ENCODE measurements at places on chromosomes 4 and X.
A peak's percentile ranks its signal among the peaks of the same experiment; 100 is the strongest.

DNA sequence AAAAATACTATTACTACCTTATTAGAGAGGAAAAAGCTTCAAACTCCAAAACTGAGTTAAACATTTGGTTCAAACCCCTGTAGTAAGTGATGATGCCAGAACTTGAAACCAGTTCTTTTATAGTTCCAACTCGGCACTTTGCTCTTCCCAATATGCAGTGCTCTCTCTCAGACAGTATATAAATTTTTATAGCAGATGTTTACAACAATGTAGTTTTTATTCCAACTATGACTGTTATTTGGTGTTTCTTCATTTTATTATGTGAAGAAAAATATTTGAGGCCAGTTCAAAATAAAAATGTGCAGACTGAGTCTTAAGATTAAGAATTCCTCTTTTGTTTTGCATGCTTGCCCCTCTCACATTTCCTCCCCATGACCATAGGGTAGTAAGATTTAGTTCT, 2.9 kb upstream of the PPP4R3C start:
- DNase-seq: no peak

DNA sequence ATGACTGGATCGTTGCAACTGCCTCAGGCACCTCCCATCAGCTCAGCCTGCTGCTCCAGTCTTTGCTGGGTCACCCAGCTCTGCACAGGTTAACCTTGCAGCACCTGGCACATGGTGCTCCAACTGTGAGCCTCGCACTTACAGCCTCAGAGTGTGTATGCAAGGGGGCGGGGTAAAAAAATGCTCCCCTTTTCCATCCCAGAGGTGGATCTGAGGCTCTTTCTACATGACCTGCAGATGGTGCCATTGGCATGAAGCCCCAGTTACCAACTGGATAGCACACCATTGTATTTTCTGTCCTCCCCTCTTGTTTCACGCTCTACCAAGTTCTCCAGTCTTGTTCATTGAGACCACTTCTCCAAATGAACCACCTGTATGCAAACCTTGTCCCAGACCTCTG, 46.2 kb upstream of the TRPC3 start:
- DNase-seq: no peak

GRCh38 chr4:1556541-1557220, 127.4 kb downstream of the FAM53A start:
- no peak for DNase-seq

DNA sequence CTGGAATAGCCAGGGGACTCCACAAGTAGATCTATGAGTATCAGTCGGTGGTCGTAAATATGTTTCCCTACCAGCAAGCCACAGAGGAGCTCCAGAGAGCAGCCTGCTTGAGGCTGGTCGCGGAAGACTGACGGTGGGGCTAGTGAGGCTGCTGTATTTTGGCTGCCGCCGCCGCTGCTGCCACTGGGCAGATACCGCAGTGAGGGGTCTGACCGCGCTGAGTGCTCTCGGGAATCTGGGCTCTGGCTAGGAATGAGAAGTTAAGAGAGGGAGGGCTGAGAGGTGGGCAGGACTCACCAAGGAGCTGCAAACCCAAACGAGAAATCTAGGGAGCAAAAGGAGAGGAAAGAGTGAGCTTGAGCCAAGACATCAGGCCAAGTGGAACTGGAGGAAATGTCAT, at the start of gene EXOC1L:
Gene EXOC1L, plus strand, starts transcription at position 157 of the 400 bp plus-strand sequence. Its CDS starts 237 bp downstream, at position 394.
- DNase-seq: no peak

DNA sequence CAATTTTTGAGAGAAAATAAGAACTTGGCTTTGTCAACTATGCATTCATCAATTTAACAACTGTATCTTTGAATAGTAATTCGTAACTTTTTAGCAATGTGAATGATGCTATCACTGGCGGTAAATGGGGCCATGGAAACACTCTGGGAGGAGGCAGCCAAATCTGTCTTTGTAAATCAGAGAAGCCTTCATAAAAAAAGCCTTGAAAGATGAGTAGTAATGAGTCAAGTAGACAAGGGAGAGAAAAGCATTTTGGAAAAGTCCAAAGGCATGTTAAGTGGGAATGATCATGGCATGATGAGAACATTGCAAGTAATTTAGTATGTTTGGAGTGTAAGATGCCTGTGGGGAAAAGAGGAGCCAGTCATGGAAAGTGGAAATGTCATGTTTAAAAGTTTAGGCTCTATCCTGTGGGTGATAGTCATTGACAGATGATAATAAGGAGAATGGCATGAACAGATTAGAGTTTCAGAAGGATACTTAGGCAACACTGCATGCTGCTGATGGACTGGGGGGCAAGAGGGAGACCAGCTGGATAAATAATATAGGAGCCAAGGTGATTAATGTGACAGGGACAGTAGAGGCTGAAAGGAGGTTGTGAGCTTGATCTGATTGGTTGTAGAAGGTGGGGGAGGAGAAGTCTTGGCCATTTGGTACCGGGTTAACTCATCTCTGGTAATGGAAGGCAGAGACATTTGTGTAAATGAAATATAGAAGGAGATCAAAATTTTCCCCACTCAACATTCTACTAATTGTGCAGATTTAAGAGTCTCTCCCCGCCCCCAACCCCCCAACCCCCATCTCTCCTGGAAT, 16.3 kb downstream of the SPRY1 start:
- no peak for DNase-seq

DNA sequence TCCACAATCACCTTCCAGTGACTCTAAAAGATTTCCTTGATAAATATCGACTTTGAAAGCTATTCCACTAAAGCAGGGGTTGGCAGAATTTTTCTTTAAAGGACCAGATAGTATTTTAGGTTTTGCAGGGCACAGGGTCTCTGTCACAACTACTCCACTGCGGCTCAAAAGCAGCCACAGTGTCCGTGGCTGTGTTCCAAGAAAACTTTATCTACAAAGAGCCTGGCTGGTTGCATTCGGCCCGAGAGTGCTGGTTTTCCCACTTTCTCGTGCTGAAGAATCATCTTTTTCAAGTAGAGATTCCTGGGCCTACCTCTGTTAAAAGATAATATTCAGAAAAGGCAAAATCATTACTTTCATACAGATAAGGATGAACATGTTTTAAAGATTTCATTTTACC, 55.6 kb downstream of the TSPAN7 start:
- no peak for DNase-seq

- DNase-seq: peak; percentile 4
These were observed 67.7 kb downstream of the MID1IP1 start for GRCh38 chrX:38868941-38869401.

- DNase-seq: no peak
These were observed 33.9 kb upstream of the BMP2K start for GRCh38 chr4:78742300-78742699.

DNA sequence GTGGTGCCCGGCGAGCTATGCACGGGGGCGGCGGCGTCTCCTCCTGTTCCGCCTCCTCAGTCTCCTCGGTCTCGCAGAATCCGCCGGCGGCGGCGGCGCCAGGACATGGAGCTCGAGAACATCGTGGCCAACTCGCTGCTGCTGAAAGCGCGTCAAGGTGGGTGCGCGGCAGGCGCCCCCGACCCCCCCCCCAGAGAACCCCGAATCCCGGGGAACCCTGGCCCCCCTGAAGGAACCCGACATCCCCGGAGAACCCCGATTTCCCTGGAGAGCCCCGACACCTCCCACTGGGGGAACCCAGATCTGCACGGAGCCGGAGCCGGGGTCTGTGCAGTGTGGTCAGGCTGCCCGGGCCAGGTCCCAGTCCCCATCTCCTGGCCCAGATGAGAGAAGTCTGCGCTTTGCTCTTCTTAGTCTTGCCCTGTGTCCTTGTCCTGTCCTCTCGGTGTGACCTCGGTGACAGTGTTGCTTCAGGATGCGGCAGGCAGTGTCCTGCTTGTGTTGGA, 648 bp downstream of the GRK4 start:
- peak; percentile 20 for DNase-seq
